IMR-90 (cell line): ENCODE measurements at places on chromosomes 1 and 21. TPM values are rescaled to one million over a fixed set of nuclear protein-coding genes. Genes with fewer than 3 reads are reported as not detected.

OPTC gene
- not detected in 2 replicates for total RNA-seq

GRCh38 chr1:78830321-78830720, 176.2 kb downstream of the ADGRL4 start:
- no peak overlapping the region for H3K27ac ChIP-seq
- H3K36me3 ChIP-seq = no peaks in the 10 kb centered on the region
- no peaks in the 10 kb centered on the region for H3K27me3 ChIP-seq
- H3K4me1 ChIP-seq = peaks cover 7% of the 10 kb centered on the region; the same call in 1 of the 2 replicates
- no peak for DNase-seq

DNA sequence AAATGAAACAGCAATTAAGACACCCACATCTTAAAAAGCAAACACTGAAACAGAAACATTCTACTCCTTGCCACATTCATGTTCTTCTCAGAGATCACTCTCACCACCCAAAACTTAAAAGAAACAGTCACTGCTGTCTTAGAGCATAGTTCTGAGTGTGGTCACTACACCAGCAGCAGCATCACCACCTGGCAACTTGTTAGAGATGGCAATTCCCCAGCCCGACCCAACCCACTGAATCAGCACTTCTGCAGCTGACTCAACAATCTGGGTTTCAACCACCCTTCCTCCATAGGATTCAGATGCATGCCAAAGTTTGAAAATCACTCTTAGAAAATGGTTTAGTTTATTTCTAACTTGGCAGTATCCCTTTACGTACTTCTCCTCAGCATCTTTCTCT, 126.1 kb downstream of the CDC42BPA start:
- no peak overlapping the region for H3K27ac ChIP-seq
- DNase-seq = peak; percentile 98
- H3K4me3 ChIP-seq = no peak overlapping the region
- no peaks in the 10 kb centered on the region for H3K27me3 ChIP-seq
- H3K4me1 ChIP-seq = no peaks in the 10 kb centered on the region
- peaks cover 2% of the 10 kb centered on the region; the same call in 1 of the 2 replicates for H3K36me3 ChIP-seq

GRCh38 chr1:152942161-152942560, 4.8 kb upstream of the SPRR5 start:
- no peaks in the 10 kb centered on the region for H3K4me1 ChIP-seq
- H3K27ac ChIP-seq = no peak overlapping the region
- H3K4me3 ChIP-seq = no peak overlapping the region
- no peaks in the 10 kb centered on the region for H3K27me3 ChIP-seq

- H3K4me3 ChIP-seq = no peak overlapping the region
- no peaks in the 10 kb centered on the region for H3K27me3 ChIP-seq
- no peaks in the 10 kb centered on the region for H3K36me3 ChIP-seq
- peak; percentile 61 for DNase-seq
- H3K27ac ChIP-seq = peak overlapping the region; percentile 77
Observed at GRCh38 chr1:177928194-177928593, 41.7 kb downstream of the SEC16B start.

- H3K4me3 ChIP-seq = no peak overlapping the region
- DNase-seq = peak; percentile 15
- peaks cover 1% of the 10 kb centered on the region; the same call in 1 of the 2 replicates for H3K27me3 ChIP-seq
- no peak overlapping the region for H3K27ac ChIP-seq
Observed at GRCh38 chr1:67338642-67339041, 31.0 kb downstream of the IL12RB2 start.

GRCh38 chr1:185338719-185339622, 21.9 kb upstream of the IVNS1ABP start:
- H3K4me3 ChIP-seq = no peak overlapping the region
- no peaks in the 10 kb centered on the region for H3K4me1 ChIP-seq
- H3K27me3 ChIP-seq = no peaks in the 10 kb centered on the region; the same call in 1 of the 2 replicates
- no peaks in the 10 kb centered on the region for H3K36me3 ChIP-seq

DNA sequence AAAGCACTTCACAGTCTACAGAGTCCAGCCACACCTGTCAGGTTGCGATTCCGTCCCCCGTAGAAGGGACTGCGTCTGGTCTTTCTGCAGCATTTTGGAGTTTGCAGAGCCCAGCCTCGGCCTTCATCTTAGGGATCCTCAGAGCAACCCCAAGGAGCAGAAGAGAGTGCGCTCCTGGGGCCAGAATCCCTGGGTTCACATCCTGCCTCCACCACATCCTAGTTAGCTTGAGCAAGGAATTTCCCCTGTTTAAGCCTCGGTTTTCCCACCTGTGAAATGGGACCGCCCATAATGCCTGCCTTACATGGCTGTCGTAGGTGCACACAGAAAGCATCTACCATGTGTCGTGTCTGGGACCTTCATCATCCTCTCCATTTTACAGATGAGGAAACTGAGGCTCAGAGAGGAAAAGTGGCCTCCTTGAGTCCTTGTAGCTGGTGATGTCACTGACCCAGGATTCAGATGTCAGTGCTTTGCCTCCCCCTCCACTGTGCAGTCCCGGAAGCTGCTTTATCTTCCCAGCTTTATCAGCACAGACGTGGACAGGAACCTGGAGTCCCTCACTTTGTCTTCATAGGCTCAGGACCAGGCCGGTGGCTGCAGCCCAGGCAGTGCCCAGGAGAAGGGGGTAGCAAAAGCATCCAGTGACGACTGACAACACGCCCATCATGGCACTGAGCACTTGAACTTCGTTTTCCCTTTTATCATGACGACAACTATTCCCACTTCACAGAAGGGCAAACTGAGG, 438.5 kb downstream of the MATN1 start:
- no peaks in the 10 kb centered on the region for H3K27me3 ChIP-seq
- no peaks in the 10 kb centered on the region for H3K36me3 ChIP-seq
- no peaks in the 10 kb centered on the region for H3K4me1 ChIP-seq
- no peak for DNase-seq
- H3K4me3 ChIP-seq = no peak overlapping the region

DNA sequence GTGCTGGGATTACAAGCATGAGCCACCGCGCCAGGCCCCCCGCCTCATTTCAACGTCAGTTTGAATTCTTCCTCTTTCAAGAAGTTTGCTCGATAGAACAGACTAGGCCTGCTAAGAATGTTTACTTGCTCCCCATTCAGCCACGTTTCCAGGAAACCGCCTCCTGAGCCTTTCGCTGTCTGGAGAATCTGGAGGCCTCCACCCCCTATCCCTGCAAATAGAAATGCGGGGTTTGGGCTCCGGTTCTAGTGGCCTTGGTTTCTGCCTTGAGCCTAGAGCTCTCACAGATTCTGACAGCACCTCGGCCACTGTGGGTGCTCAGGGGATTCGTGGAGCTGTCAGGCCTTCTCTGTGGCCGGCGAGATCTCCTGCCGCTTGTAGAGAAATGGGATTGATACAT, 84.3 kb downstream of the UBIAD1 start:
- no peak overlapping the region for H3K4me3 ChIP-seq
- no peaks in the 10 kb centered on the region for H3K36me3 ChIP-seq
- no peak overlapping the region for H3K27ac ChIP-seq

LRRN2 gene
- not detected in 2 replicates for total RNA-seq

PGD gene
- 187 and 216 TPM in 2 replicates for total RNA-seq

INSRR gene
- not detected in 2 replicates for total RNA-seq

DNA sequence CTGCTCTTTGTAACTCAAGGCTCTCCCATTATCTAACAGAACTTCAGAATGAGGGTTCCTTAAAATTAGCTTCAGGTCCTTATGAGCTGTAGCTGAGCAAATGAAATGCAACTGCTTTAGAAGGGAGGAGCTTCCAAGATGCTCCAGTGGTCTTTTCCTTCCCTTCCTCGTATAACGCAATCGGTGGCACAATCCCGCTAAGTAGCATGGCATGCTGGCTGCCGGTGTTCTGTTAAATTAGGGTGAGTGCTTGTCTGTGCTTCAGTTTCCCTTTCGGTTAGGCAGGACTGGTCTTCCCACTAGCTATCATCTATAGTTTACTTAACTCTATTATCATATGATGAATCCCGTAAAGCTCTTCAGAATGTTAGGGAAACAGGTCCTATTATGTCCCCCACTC, 917 bp downstream of the KIAA0040 start:
- H3K27me3 ChIP-seq = peaks cover 1% of the 10 kb centered on the region
- no peaks in the 10 kb centered on the region for H3K4me1 ChIP-seq
- DNase-seq = no peak
- no peak overlapping the region for H3K27ac ChIP-seq

MANEAL gene
- 0.28 and 0.54 TPM in 2 replicates for total RNA-seq

CACNA1S gene
- total RNA-seq = not detected in 2 replicates

GRCh38 chr1:114345930-114346479, 165.0 kb downstream of the TRIM33 start:
- peaks cover 3% of the 10 kb centered on the region; the same call in 1 of the 2 replicates for H3K27me3 ChIP-seq
- peaks cover 6% of the 10 kb centered on the region; the same call in 1 of the 2 replicates for H3K4me1 ChIP-seq
- 0 out of 2 replicates have a peak overlapping the region, but pooled peaks have one; percentile 8 for H3K27ac ChIP-seq
- no peak for DNase-seq
- H3K36me3 ChIP-seq = no peaks in the 10 kb centered on the region
- H3K4me3 ChIP-seq = peak overlapping the region; percentile 49

DNA sequence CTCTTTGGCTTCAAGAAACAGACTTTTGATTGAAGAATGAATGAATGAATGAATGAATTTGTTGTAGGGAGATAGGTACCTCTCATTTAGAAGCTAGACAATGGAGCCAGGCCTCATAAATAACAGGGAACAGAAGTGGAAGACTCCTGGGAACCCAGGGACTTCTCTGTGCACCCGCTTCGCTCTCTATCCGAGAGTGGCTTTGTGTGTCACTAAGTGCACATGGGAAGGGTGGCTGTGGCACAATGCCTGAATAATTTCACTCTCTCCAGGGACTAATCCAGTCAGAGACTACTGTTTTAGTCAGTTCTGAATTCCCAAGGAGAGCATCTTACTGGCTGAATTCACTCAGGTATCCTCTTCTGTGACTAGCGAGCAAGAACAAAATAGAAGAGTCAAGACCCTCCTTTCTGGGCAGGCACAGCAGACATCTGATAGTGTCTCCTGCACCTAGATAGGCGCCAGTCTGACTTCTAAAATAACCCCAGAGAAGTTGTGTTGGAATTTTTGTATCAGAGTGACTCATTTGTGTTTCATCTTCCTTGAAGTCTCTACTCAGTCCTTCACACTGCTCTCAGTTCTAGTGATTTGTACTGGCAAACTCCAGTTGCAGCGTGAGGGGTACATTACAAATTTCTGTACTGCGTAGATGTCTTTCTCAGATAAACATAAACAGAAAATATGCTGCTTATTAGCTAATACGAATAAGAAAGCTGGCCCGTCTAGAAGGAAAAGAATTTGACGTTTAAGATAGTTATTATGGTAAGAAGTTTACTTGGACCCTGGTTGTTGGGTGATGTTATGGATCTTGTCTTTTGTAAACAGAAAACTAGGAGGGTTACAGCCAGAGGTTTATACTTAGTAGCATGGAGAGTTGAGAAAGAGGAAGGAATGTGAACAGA, 34.0 kb downstream of the BACH1 start:
- H3K27ac ChIP-seq = peak overlapping the region; percentile 43
- peaks cover 21% of the 10 kb centered on the region for H3K4me1 ChIP-seq
- no peak overlapping the region for H3K4me3 ChIP-seq
- H3K36me3 ChIP-seq = peaks cover 17% of the 10 kb centered on the region
- peak; percentile 77 for DNase-seq

NEGR1 gene
- total RNA-seq = 9.1 and 13.1 TPM in 2 replicates

- H3K27me3 ChIP-seq = no peaks in the 10 kb centered on the region
- H3K4me1 ChIP-seq = no peaks in the 10 kb centered on the region
- peaks cover 3% of the 10 kb centered on the region; the same call in 1 of the 2 replicates for H3K36me3 ChIP-seq
- no peak for DNase-seq
- no peak overlapping the region for H3K4me3 ChIP-seq
- no peak overlapping the region for H3K27ac ChIP-seq
Observed at GRCh38 chr1:117413412-117413811, 46.2 kb downstream of the MAN1A2 start.

DNA sequence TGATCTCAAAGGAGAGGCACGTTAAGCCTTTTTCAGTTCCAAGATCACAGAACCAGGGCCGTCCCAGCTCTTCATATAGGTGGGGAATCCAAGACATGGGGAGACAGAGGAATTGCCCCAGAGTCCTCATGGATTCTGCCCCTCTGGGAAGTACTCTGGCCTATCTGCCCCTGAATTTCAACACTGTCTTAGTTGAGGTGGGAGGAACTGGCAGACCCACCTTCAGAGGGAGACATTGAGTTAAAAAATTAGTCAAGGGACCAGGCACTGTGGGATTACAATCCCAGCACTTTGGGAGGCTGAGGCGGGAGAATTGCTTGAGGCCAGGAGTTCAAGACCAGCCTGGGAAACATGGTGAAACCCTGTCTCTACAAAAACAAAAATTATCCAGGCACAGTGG, 2.1 kb upstream of the KNCN start:
- no peak overlapping the region for H3K4me3 ChIP-seq
- H3K36me3 ChIP-seq = peaks cover 4% of the 10 kb centered on the region; the same call in 1 of the 2 replicates
- H3K27me3 ChIP-seq = peaks cover 33% of the 10 kb centered on the region
- DNase-seq = no peak

DNA sequence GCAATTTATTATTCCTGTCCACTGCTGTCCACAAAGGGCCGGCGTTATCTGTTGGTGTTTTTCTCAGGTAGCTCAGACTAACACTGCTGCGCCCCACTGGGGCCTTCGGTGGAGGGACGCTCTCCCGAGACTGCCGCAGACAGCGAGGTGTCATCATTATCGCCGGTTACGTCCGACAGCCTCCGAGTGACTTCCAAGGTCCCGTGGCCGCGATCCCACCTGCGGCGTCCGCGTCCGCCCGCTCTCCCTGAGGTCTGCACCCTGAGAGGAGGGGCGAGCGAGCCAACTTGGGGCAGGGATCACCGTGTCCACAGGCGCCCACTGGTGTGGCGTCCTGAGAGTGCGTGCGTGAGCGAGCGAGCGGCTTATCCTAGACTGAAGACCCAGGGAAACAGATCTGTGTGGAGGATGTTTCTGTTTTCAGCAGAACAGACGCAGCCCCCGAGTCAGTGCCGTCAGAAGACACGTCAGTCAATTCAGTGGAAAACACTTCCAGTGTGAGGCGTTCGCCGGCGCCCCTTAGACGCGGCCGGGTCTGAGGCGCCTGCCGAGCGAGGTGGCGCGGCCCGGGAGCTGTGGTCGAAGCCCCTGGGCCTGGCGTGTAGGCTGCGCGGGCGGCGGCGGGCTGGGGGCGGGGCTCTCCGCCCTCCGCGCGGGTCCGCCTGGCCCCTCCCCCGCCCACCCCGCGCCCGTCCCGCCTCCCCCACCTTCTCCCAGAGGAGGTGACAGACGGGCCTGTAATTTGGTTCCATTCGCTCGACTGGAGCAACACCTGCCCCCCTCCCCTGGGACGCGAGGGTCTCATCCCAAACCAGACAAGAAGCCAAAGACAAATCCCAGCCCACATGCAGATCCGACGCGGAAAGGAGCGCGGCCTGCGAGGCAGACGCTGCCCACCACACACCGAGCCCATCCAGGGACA, 12.6 kb downstream of the NHLH2 start:
- H3K36me3 ChIP-seq = no peaks in the 10 kb centered on the region
- peaks cover 26% of the 10 kb centered on the region for H3K27me3 ChIP-seq
- peak overlapping the region; percentile 23; the same call in 1 of the 2 replicates for H3K4me3 ChIP-seq
- peaks cover 2% of the 10 kb centered on the region; the same call in 1 of the 2 replicates for H3K4me1 ChIP-seq

GRCh38 chr1:68497358-68497698, 446 bp upstream of the DEPDC1 start:
- peaks cover 2% of the 10 kb centered on the region; the same call in 1 of the 2 replicates for H3K4me1 ChIP-seq
- peak overlapping the region; percentile 77 for H3K4me3 ChIP-seq
- no peak overlapping the region for H3K27ac ChIP-seq
- no peak for DNase-seq
- no peaks in the 10 kb centered on the region for H3K36me3 ChIP-seq

DNA sequence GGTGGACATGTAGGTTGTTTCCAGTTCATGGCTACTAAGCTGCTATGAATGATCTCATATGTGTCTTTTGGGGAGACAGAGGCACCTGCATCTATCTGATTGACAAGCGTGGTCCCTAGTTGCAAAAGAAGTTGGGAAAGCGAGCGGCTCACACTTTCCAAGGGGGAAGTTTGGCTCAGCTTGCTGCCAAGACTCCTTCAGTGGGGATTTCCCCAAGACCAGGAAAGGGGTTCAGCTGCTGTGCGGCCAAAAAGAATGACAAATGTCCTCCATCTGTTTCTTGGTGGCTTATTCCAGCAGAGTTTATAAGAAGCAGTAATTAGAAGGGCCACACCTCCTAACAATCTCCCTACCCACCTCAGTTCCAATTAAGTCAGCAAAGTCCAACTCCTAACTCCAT, 128.5 kb upstream of the GALNT2 start:
- H3K27me3 ChIP-seq = no peaks in the 10 kb centered on the region; the same call in 1 of the 2 replicates
- H3K4me1 ChIP-seq = no peaks in the 10 kb centered on the region
- no peak overlapping the region for H3K27ac ChIP-seq
- H3K4me3 ChIP-seq = no peak overlapping the region
